M059J (cell line): ENCODE measurements at places on chromosomes 2 and 18. TPM values are rescaled to one million over a fixed set of nuclear protein-coding genes. Genes with fewer than 3 reads are reported as not detected.

- no peak for DNase-seq
These were observed 63.9 kb upstream of the HAAO start for GRCh38 chr2:42856106-42856860.

MOCOS gene
- 3.2 and 10.2 TPM in 2 replicates for total RNA-seq

GRCh38 chr18:13460946-13461345 lies 242.4 kb downstream of the LDLRAD4 start:
- no peak for DNase-seq

DNA sequence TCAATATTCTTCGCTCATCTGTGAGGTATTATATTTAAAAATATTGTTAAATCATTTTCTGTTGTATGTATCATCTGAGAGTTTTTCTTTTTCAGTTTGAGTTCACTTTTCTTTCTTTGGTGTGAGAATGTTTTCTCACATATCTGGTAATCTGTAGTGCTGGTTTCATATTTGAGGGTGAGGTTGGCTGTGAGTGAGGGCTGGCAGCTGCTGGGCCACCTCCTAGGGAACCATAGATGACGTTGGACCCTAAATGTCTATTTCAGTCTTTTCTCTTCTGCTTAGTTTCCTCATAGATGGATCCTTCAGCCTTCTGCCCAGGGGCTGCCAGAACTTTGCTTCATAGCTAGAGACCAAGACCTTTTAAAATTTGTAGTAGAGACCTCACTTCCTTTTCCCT lies 33.5 kb downstream of the MGAT5 start:
- DNase-seq, result no peak

VIL1 gene
- not detected in 2 replicates for total RNA-seq

GRCh38 chr2:111213877-111214276 lies 93.2 kb downstream of the BCL2L11 start:
- DNase-seq, result no peak

DNA sequence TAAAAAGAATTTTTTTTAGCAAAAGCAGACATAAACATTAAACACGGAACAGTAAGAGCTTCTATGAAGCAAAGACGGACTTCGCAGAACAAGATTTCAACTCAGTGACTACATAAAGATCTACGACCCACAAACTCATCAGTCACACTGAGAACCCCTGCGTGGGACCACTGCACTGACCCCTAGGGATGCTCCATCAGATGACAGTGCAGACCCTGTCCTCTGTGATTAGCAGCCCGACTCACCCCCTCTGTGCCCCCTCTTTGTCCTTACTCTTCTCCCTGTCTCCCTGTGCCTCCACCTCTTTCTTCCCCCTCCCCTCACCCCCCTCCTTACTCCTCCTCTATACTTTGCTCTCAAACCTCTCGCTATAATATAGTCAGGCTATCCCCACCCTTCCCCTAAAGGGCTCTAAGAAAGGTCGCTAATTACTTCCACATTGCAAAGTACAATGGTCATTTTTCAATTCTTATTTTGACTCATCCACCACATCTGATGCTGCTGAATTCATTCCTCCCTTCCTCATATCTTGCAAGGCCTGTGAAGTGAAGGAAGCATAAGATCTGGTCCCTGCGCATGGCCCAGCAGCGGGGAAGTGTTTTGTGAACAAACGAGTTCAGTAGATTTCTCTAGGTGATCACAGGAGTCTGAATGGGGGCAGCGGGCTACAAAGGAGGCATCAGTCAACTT lies 89.3 kb downstream of the CABYR start:
- DNase-seq, result peak; percentile 76
